ENCODE measurements at places on chromosomes 4 and X.

DNA sequence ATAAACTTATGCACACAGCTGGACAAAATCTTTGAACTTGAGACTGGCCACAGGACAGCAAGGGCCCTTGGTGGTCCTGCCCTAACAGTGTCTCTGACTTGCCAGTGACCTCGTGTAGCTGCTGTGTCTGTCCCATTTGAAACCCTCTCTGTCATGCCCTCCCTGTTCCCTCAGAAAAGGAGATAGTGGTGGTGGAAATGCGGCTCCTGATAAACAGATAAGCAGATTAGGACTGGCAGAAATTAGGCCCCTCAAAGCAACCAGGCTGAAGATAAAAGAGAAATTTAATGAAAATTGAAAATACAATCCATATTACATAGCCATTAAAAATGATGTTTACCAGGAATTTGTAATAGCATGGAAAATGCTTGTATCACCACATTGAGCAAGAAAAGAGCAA, 136.6 kb upstream of the ATP6AP2 start:
- no peak for DNase-seq

- no peak for DNase-seq
Measured at GRCh38 chrX:38102875-38103274, 96.5 kb downstream of the SYTL5 start.

- DNase-seq, result no peak
Measured at GRCh38 chr4:25069014-25069413, 38.3 kb upstream of the LGI2 start.

DNA sequence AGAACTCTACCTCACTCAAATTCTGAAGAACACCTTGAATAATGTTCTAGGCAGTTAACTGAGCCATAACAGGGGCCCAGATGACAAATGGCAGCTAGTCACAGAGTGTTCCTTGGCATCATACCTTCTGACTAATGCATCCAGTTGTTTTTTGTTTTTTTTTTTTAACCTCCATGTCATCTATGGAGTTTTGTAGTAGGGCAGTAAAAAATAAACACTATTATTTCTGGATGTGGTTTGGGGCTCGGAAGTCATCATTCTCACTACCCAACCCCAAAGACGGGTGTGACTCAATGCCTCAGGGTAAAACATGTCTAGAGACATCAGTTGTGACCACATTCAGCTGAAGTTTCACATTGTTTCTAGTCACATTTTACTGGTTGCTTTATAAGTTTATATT, 31.2 kb upstream of the MCF2 start:
- DNase-seq, result no peak

- no peak for DNase-seq
Measured at GRCh38 chr4:158065603-158066002, 107.2 kb downstream of the GASK1B start.

All from NCI-H1105 (cell line).